ENCODE measurements at places on chromosomes 2 and 18.

DNA sequence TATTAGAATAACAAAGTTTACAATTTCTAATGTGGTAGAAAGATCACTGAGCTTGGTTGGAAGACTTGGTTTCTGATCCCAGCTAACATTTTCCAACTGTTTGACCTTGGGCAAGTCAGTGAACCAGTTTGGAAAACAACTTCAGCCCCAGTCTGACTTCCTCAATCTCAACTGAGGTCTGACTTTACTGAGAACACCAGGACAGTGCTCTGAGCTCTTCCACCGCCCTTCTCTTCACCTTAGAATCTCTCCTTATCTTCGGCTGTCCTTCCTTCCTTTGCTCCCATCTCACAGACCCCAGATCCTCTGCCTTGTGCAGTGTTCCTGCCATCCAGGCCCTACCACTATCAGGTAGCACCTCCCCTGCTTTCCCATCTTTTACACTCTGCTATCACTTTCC lies 193.8 kb upstream of the SP5 start:
- DNase-seq: no peak

GRCh38 chr2:172137109-172137508 lies 34.4 kb upstream of the DLX2 start:
- no peak for DNase-seq

DNA sequence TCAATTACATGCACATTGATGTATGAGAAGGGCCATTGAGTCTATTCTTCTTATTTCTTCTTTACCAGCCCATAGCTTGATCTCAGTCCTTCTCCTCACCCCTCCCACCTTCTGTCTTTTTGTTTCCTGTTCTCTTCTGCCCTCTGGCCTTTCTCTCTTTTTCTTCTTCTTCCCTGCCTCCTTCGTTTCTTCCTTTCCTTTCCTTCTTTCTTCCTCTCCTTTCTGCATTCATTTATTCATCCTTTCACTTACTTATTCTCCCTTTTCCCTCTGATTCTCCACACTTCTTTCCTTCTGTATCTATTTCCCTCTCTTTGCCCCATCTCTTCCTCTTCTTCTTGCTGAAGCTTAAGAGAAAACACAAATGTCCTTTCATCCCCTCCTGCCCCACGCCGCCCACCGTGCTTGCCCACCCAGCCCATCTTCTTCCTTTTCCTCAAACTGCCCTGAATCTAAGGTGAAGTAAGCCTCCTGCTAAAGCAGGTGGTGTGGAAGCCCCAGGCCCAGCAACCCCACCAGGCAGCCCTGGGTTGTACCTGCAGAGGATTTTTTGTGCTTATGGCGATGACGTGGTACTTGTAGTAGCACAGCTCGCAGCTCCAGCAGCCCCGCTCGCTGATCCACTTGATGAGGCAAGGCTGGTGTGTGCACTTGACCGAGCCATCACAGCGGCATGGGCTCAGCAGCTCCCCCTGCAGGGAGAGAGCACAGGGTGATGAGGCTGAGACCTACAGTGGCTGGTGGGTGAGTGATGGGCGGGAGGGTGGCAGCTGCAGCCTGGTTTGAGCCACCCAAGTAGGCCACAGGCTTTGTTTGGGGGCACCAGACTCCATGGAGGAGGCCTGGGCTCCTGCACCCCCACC lies 89.0 kb downstream of the MARCHF4 start:
- DNase-seq: no peak

GRCh38 chr18:57737400-57738060 lies 65.6 kb downstream of the ATP8B1 start:
- DNase-seq: peak; percentile 89

GRCh38 chr2:175170659-175171304 lies 2.8 kb upstream of the ATF2 start:
- no peak for DNase-seq

- DNase-seq: no peak
Measured at GRCh38 chr18:45844938-45845337, 19.5 kb downstream of the SIGLEC15 start.

- peak; percentile 41 for DNase-seq
Measured at GRCh38 chr18:8478166-8478967, 130.9 kb upstream of the RAB12 start.

DNA sequence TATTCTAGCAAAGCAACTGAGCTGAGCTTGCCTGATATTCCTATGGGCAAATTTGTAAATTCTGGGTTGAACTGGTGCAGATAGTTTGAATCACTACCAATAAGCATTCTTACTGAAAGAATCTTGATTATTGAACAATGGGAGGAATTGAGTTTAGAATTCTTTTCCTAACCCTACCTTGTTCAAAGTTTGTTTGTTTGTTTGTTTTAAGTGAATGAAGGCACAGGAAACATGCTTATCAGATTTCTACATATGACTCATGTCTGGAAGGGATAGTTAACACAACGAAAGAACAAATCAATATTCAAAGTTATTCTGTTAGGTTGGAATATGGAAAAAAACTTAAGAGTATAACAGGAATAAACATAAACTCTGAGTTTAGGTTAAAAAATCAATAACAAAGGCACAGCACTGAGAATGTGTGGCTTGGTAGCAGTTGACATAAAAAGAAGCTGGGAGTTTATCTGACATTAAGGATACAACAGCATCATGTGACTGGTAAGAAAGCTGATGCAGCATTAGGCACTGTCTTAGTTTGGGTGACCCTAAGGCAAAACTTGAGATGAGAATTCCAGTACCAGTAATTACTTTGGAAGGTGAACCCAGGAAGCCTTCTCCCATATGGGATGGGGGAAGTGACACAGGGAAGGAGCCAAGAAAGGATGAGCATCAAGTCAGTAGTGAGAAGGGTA lies 20.9 kb downstream of the BOD1L2 start:
- no peak for DNase-seq

- DNase-seq: peak; percentile 18
Measured at GRCh38 chr2:65096948-65097347, 33.0 kb downstream of the RAB1A start.
